ENCODE measurements at places on chromosomes 5 and 9. TPM values are rescaled to one million over a fixed set of nuclear protein-coding genes. Genes with fewer than 3 reads are reported as not detected.

GRCh38 chr5:72372331-72372730 is 52.2 kb downstream of the PTCD2 start:
- no peak for DNase-seq

DNA sequence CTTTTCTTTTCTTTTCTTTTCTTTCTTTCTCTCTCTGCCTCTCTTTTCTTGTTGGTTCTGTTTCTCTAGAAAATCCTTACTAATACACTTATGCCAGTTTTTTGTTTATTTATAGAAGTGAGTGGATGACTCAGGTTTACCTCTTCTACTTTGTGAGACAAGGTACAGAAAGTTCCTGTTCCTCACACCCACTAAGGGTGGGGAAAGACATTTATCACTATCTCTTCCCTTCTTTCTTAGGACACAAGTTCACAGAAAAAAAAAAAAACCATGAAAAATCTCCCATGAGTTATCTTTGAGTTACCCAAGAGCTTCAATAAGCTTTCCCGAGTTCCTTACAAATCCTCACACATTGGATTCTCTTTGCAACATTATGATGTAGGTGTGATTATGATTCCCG is 60.9 kb upstream of the CD180 start:
- no peak for DNase-seq

DNA sequence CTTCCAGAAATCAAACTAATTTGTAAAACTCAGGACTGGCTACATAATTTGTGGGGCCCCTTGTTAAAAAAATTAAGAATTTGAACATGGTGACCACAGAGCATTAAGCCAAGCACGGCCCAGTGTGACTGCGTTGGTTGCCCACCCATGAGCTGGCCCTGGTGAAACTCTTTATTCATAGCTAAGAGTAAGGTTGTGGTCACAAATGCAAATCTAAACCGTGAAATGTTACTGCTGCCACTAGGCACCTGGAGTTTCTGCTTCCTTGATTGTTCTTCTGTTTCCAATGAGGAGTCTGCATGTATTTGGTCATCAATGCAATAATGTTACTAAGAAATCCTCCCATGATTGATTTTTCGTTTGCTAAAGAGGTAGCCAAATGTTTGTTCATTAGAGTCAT is 4.2 kb downstream of the GCNT1 start:
- DNase-seq, result no peak

- no peak for DNase-seq
These were observed 989 bp upstream of the FBN2 start for GRCh38 chr5:128539038-128539429.

Gene OR2S2
- not detected for total RNA-seq

DNA sequence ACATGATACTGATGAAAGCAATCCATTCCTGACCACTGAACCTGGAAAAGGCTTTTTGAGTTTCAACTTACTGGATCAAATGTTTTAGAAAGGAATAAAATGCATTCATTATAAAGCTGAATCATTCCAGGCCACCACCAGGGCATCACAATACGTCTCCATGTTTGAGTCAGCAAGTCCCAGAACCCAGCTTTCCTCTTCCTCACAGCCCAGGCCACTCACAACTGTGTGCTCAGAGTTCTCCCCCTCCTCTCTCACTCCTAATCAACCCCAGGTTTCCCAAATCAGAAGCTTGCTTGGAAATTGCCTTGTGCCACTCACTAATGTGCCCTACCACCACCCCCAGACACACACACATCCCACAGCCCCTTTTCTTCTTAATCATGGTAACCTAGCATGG is 91.7 kb downstream of the GNA14 start:
- DNase-seq, result no peak
